Upper lobe of left lung (tissue), 6 donors: ENCODE measurements at places on chromosomes 4 and X. TPM values are rescaled to one million over a fixed set of nuclear protein-coding genes. Genes with fewer than 3 reads are reported as not detected.

TRIM61 gene
- total RNA-seq, result 0.44 TPM

TLR8 gene
- 22.4 TPM for total RNA-seq

RRAGB gene
- 13.7 TPM for total RNA-seq

ALB gene
- total RNA-seq, result not detected

CDKL2 gene
- 18.1 TPM for total RNA-seq

DNA sequence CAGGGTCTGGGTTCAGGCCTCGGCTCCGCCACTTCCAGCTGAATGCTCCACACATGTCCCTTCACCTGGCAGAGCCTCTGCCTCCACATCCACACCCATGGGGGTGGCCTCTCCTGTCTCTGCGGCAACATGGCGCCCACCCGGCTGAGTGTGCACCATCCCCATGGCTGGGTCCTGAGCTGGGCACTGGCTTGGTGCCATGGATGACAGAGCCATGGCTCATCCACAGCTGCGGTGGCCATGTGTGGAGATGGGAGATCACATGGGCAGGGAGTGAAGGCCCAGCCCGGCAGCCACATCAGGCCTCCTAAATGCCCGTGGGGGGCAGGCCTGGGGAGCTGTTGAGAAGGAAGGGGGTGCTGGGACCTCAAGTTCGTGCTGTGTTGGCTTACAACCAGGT, 213.7 kb downstream of the AFAP1 start:
- DNase-seq, result peak; percentile 60
- no peaks in the 10 kb centered on the region for H3K4me1 ChIP-seq
- no peak overlapping the region for H3K4me3 ChIP-seq
- H3K36me3 ChIP-seq, result no peaks in the 10 kb centered on the region
- no peaks in the 10 kb centered on the region for H3K27me3 ChIP-seq

DNA sequence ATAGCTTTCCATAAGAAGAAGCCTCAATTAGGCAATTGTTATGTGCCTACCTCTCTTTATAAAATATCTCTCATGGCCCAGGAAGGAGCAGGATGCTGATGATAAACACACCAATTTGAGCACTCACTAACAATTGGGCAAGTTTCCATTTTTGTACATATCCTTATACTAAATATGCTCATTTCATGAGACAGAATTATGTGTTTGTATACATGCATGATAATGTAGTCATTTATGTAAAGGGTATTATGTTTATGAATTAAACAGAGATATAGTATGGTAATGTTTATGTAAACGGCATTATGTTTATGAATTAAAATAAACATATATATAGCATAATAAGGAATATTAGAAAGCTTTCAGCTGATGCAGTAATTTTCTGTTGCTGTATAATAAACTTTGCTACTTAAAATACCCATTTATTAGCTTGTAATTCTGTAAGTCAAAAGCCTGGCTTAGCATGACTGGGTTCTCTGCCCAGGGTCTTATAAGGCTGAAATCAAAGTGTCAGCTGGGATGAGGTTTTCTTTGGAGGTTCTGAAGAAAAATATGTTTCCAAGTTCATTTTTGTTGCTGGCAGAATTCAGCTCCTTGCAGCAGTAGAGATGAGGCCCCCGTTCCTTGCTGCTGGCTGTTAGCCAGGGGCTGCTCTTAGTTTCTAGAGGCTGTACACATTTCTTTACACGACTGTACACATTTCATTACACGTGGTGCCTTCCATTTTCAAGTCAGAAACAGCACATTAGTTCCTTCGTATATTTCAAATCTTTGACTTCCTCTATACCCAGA, 89.0 kb downstream of the GLRA2 start:
- H3K4me1 ChIP-seq, result no peaks in the 10 kb centered on the region
- no peaks in the 10 kb centered on the region for H3K27me3 ChIP-seq
- no peak overlapping the region for H3K4me3 ChIP-seq
- H3K27ac ChIP-seq, result no peak overlapping the region
